Stimulated activated CD4-positive, alpha-beta T cell treated with anti-CD3 and anti-CD28 coated beads, Interleukin-15, amount 100 ng/mL, for 1 hour (primary cell): ENCODE measurements at places on chromosomes 12 and 14.

DNA sequence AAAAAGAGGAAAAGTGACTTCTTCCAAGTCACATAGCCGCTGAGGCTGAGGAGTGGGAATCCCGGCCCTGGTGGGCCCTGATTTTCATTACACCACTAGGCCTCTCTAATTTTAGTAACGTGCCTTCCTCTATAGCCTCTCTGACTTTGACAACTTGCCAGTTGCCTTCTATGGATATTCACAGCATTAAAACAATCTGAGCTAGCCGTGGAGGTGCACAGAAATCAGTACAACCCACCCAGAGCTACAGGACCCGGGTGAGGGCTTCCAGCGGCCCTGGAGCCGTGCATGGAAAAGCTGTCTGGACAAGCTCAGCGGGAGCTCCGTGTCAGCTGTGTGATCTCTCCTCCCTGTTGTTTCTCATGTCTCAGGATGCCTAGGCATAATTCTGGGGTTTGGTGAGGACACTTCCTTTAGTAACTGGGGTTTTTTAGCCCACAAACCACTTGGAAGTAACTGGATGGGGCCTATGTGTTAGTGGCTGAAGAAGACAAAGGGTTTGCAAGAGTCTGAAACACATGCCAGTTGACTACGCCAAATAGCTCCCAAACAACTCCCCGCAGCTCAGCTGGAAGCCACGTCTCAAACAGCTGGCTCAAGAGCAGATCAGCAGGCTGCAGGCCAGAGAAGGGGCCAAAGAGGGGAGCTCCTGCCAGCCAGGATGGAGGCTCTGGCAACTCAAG, 53.0 kb downstream of the SSH1 start:
- DNase-seq, result no peak

DNA sequence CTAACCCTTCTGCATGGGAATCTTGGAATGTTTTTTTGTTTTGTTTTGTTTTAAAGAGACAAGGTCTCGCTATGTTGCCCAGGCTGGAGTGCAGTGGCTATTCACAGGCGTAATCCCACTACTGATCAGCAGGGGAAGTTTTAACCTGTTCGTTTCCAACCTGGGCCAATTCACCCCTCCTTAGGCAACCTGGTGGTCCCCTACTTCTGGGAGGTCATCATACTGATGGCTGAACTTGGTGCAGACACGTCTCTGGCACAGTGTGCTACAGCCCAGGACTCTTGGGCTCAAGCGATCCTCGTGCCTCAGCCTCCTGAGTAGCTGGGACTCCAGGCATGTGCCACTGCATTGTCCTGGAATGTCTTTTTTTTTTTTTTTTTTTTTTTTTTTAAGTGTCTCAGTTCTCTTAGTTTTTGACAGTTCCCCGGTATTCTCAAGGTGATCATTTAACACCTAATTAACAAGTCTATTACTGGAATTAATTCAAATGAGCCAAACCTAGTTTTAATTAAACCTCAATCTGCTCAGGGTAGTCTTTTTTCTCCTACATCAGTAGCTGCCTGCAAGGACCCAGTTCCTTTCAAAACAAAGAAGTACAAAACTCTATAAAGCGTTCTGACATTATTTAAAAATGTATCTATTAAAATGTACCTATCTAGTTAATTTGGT, 49.0 kb upstream of the ISM2 start:
- no peak for DNase-seq

GRCh38 chr12:26056335-26056734, 68.5 kb downstream of the BHLHE41 start:
- no peak for DNase-seq

- no peak for DNase-seq
Measured at GRCh38 chr12:123200414-123200813, 32.5 kb downstream of the MPHOSPH9 start.

GRCh38 chr12:105109465-105110212, 2.1 kb downstream of the WASHC4 start:
- no peak for DNase-seq
